ENCODE measurements at places on chromosomes 7 and 10.

DNA sequence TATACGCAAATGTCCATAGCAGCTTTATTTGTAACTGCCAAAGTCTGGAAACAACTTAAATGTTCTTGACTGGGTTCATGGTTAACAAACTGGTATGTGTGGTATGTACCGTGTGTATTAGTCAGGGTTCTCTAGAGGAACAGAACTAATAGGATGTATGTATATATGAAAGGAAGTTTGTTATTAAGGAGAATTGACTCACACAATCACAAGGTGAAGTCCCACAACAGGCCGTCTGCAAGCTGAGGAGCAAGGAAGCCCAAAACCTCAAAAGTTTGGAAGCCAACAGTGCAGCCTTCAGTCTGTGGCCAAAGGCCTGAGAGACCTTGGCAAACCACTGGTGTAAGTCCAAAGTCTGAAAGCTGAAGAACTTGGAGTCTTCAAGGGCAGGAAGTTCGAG is 66.8 kb downstream of the TMEM168 start:
- no peak for ATAC-seq

- no peak for ATAC-seq
Observed at GRCh38 chr7:98573816-98574215, 43.3 kb upstream of the NPTX2 start.

- no peak for ATAC-seq
Observed at GRCh38 chr7:10211861-10212260, 761.8 kb upstream of the PHF14 start.

DNA sequence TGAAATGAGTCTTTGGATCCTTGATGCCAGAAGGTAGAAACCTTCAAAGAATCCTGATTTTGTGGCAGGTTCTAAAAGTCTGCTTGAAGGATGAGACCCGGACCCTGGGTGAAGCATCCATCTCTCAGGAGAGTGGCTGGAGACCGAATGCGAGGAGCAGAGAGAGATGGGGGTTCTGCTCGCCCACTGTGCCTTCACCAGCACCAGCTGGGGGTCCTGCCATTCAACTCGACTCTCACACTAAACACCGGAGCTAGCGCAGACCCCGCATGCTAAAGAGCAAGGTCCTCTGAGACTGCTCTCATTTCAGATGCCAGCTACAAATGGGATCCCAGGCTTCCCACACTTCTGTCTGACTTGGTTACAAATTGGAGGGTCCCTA is 218.4 kb downstream of the GLRX3 start:
- no peak for ATAC-seq

DNA sequence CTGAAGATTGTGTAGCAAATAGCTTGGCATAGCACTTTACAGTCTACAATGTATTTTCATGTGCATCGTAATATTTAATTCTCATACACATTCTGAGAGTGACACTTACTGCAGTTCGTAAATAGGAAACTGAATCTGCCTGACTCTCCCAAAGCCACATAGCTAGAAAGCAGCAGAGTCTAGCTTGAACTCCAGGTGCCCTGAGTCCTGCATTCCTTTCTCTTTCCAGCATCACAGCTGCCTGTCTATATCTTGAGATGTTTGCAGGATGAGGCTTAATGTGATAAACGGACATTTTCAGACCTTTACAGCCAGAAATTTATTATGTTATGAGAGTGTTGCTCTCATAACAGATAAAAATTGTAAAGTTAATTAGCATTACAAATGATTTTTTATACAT is 132.9 kb upstream of the PLXDC2 start:
- ATAC-seq, result no peak

GRCh38 chr10:111479966-111480365 is 403.1 kb downstream of the ADRA2A start:
- no peak for ATAC-seq

GRCh38 chr7:100539436-100540006 is 518 bp downstream of the AGFG2 start:
- peak; percentile 22 for ATAC-seq

- ATAC-seq, result no peak
Observed at GRCh38 chr7:28623105-28623730, 210.9 kb downstream of the CREB5 start.

DNA sequence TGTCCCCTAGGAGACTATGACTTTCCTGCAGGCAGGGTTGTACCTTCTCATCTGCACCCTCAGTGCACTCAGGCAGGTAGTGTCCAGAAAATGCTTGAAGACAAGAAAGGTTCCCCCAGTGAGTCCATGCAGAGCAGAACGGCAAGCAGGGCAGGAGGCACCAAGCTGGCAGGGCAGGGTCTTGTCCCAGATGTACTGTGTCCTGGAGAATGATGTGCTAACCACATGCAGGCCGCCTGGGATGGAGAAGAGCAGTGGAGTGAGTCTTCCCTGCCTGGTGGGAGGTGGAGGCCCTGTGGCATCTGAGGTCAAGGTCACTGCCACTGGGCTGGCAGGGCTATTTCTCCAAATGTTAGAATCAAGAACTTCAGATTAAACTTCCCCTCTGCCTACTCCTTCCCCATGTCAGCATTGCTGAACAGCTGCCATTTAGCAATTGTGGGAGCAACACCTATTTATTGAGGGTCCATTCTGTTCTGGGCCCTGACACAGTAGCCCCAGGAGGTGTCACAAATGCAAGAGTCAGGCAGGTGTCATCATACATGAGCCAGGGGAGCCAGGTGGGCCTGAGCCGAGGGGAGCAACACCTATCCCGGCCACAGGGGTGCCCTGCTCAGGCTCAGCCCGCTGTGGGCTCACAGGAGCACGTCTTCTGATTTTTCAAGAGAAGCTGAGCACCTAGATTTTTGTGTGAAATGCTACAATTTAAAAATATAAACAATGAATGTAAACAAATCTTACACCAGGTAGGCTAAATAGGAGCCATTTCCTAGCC is 34.1 kb downstream of the PTPRE start:
- ATAC-seq, result no peak

- ATAC-seq, result peak; percentile 72
Observed at GRCh38 chr7:70285854-70286253, 687.6 kb downstream of the AUTS2 start.

GRCh38 chr7:81519886-81520285 is 250.0 kb downstream of the HGF start:
- ATAC-seq, result no peak

DNA sequence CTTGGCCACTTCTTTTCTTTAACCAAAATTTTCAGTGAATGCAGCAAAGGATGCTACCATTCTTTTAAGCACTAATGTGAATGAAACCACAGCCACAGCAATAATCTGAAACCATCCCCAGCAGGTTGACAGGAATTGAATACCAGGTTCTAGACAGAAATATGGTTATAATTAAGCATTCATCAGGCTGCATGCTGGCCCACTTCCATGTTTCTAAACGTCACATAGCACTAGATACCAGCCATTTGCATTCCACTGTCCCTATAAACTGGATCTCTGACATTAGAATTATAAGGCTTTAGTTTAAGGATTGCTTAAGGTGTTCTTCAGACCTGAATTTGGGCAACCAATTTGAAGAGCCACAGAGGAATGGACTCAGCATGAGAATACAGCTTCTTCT is 340.8 kb upstream of the KLF6 start:
- ATAC-seq, result no peak

GRCh38 chr10:132163278-132163765 is 23.4 kb upstream of the DPYSL4 start:
- peak; percentile 87 for ATAC-seq

- no peak for ATAC-seq
Observed at GRCh38 chr10:128576943-128577670, 450.9 kb upstream of the MKI67 start.

GRCh38 chr7:129535896-129536295 is 33.6 kb downstream of the SMKR1 start:
- no peak for ATAC-seq

- ATAC-seq, result no peak
Observed at GRCh38 chr10:122516734-122517133, 43.8 kb upstream of the DMBT1 start.

- no peak for ATAC-seq
Observed at GRCh38 chr10:132146941-132147915, 39.5 kb upstream of the DPYSL4 start.

DNA sequence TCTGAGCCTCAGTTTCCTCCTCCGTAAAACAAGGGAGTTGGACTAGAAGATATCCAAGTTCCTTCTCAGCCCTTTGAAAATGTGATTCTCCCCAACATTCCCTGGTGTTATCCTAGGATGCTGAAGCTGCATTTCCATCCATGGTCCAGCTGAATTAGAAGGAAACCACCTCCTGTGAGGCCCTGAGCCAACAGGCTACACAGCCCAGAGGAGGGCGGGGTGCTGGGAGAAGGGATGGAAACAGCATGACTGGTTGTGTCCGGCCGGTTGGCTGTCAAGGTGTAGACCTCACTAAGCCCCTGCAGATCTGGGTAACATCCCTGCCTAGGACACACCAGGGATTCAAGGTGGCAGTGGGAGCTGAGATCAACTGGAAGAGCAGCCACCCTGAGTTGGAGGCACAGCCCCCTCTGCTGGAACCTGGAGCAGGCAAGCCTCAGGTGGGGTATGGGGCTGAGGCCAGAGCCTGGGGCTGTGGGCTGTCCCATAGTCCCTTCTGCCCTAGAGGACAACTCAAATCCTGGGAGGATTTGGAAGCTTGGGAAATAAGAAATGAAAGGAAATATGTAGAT is 72.0 kb downstream of the PAX2 start:
- no peak for ATAC-seq

DNA sequence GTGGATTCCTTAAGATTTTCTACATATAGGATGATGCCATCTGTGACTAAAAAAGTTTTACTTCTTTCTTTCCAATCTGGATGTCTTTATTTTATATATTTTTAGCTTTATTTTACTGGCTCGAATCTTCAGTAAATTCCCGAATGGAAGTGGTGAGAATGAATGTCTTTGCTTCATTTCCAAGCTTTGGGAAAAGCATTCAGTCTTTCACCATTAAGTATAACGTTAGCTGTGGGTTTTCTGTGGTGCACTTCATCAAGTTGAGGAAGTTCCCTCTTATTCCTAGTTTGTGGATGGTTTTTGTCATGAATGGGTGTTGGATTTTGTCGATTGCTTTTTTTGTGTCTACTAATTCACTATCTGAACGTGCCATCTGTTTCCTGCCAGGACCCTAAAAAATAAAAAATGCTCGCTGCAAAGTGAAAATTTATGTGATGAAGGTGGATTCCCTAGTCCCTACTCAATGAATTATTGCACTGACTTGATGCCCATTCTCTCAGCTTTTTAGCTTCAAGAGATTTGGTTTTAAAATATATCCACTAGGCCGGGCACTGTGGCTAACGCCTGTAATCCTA is 90.2 kb upstream of the CARD11 start:
- ATAC-seq, result no peak

DNA sequence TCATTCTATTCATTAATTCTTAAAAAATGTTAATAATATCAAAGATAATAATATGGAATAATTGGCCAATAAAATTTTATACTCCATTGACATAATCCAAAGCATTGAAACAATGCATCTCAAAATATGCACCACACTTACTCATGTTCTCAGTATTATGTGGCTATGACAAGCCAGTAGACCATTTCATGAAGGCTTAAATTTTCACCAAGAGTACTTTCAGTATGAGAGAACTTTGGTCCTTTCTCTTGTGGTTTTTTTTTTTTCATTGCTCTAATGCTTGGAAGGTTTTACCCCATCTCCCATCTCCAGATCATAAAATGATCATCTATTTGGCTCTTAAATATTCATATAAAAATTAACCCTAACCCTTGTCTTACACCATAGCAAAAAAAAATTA is 45.5 kb upstream of the TMEM140 start:
- ATAC-seq, result no peak

- no peak for ATAC-seq
Observed at GRCh38 chr7:143975617-143976016, 21.0 kb downstream of the OR2F1 start.

- peak; percentile 64 for ATAC-seq
Observed at GRCh38 chr10:69957886-69958555, 94.6 kb upstream of the MACROH2A2 start.

DNA sequence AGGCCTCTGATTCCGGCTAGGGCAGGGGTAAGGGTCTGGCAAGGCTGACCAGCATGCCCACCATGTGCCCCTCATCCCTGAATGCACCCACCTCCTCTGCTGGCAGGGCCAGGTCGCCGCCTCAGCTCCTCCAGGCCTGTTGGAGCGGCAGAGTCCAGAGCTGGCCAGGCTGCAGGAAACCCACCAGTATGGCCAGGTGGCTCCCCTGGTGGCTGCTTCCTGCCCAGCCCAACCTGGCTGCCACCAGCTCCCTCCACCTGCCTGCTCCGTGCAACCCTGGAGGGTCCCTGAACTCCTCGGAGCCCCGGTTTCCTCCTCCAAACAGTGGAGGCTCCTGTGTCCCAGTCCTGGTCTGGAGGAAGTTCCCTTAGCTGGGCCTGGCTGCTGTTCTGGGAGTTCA is 39.6 kb downstream of the MICALL2 start:
- no peak for ATAC-seq

GRCh38 chr10:130393342-130393741 is 257.2 kb downstream of the GLRX3 start:
- ATAC-seq, result no peak

DNA sequence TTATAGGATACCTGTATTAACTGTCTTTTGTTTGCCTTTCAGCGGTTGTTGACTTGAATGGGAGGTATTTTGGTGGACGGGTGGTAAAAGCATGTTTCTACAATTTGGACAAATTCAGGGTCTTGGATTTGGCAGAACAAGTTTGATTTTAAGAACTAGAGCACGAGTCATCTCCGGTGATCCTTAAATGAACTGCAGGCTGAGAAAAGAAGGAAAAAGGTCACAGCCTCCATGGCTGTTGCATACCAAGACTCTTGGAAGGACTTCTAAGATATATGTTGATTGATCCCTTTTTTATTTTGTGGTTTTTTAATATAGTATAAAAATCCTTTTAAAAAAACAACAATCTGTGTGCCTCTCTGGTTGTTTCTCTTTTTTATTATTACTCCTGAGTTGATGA is 26.6 kb downstream of the RBM17 start:
- no peak for ATAC-seq

Measured in esophagus mucosa (tissue), 1 donor.